ENCODE measurements at places on chromosomes 12 and 14.

- no peak for DNase-seq
These were observed 105.4 kb downstream of the ALX1 start for GRCh38 chr12:85385406-85385805.

DNA sequence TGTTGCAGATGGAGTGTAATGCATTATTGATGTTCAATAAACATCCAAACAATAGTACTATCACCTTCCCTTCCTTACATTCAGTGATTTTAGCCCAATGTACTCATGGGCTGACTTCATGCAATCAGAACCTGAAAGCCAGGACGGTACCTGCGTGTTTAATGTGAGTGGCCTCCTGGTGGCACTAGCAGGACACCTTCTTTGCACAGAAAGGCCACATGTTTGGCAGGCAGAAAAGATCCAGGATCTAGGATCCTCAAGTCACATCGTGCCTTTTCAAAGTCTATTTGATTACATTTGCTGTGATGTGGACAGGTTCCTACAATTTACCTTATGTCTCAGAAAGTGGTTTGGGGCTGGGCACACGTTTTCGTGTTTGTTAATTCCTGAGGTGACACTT, 82.9 kb downstream of the NEDD1 start:
- DNase-seq: no peak

DNA sequence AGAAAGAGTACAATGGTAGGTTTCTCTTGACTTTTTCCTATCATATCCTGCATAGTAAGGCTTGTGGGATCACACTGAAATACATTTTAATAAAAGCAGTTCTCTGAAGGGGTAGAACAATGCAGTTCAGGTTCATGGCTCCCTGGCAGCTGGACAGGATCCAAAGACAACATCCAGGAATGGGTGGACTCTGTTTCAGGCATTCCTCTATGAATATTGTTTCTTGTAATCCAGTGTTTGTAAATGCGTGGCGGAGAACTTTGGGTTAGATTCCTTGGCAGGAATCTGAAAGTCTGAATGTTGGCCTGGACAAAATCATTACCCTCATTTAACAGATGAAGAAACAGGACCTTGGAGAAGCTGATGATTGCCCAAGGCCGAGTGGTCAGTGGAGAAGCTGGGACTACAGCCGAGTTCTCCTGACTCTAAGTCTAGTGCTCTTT, 43.5 kb downstream of the SYNE2 start:
- DNase-seq: peak; percentile 97

- DNase-seq: no peak
These were observed 898 bp downstream of the SDSL start for GRCh38 chr12:113422886-113423669.

- DNase-seq: peak; percentile 39
These were observed 573 bp downstream of the CKB start for GRCh38 chr14:103521951-103522563.

GRCh38 chr12:22042976-22043669, 2.9 kb upstream of the CMAS start:
- no peak for DNase-seq

- DNase-seq: no peak
These were observed 5.8 kb upstream of the EGLN3 start for GRCh38 chr14:33956640-33957039.

DNA sequence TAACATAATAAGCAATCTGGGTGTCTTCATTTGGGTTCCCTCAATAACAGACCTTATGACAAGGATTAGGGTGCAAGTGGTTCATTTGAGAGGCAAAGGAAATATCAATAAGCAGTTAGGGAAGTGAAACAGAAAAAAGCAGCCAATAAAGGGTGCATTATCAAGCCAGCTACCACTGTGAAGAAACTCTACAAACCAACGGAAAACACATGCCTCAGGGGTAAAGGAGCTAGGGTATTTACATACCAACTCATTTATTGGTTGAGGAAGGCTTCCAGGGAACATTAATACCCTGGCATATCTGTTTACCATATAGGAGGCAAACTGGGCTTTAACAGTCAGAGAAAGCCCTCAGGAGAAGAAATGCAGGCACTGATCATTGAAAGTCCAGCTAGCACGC, 22.7 kb upstream of the IFNG-AS1 start:
- no peak for DNase-seq

- DNase-seq: peak; percentile 12
These were observed 79.2 kb downstream of the B4GALNT3 start for GRCh38 chr12:538731-539539.

DNA sequence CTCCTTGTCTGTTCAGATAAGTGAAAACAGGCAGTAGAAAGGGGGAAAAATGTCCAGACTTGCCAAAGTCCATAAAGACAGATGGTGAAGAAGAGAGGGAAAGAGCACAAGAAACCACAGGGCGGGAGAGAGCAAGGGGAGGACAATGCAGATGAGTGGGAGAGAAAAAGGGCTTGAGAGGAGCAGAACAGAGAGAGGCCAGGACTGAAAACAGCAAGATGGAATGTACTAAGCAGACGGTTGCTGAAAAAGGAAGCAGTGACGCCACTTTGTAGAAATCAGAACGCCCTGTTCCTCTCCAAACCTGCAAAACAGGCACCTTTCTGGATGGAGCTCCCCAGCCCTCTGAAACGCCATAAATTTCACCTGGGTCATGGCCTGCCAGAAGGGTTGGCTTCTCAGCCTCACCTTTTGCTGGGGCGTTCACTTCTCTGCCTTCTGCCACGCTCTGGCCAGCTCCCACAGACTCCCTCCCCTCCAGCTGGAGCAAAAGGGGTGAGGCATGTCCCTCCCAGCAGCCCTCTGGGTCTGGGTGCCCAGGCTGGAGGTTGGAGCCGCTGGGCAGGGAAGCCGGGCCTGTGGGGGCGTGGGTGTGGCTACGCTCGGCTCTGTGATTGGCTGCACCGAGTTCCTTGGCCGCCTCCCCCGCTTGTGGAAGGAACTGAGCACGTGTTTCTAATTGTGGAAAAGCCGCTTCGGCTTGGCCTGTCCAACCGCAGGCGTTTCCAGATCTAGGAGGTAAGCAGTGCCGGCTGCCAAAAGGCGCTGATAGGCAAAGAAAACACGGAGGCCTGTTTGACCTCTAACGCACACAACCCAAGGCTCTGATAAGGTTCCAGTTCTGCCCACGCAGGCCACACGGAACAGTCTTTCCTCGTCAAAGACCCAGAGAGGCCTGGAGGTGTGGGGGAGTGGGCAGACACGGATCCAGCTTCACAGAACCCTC, 29.3 kb downstream of the SLC7A8 start:
- peak; percentile 93 for DNase-seq

- DNase-seq: peak; percentile 75
These were observed 151.5 kb upstream of the SLC38A2 start for GRCh38 chr12:46523863-46524770.

DNA sequence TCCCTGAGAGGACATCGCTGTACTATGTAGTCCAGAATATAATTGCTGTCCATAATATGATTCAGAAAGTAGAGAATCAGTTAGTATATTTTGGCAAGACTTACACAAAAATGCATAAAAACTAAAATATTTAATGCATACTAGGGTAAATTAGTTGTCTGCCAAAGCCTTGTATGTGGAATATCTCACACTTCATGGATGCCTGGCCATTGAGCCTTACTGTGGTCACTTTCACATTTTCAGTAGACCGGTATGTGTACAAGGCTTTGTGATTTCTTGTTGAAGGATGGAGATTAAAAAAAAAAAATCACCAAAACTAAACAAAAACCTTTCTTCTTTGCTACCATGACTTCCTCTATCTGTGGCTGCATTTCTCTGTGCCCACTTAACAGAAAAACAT, 197.3 kb upstream of the DDHD1 start:
- DNase-seq: no peak

DNA sequence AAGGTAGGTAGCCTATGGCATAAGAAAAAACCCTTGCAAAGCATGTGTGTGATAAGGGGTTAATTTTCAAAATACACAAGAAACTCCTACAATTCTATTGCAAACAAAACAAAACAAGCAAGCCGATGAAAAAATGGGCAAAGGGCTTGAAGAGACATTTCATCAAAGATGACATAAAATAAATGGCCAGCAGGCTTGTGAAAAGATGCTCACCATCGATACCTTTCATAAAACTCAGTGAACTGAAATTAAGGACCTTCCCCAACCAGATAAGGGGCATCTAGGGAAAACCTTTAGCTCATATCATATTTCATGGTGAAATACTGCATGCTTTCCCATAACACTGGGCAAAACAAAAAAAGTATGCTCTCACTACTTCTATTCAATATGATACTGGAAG, 131.2 kb downstream of the PPM1H start:
- DNase-seq: no peak

- DNase-seq: no peak
These were observed 166.6 kb upstream of the BCL2L14 start for GRCh38 chr12:11904124-11904523.

DNA sequence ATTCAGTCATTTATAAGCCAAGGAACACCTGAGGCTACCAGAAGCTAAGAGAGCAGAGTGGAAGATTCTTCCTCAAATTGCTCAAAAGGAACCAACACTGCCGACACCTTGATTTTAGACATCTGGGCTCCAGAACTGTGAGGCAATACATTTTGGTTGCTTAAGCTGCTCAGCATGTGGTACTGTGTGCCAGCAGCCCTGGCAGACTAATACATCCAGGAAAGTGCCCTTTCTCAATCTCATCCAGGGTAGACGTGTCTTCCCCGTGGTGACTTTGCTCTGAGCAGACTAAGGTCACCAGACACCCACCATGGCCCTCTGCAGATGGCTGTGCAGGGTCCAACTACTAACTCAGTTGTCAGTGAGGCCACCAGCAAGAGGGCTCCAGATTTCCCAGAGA, 122.8 kb downstream of the VRK1 start:
- DNase-seq: peak; percentile 10

DNA sequence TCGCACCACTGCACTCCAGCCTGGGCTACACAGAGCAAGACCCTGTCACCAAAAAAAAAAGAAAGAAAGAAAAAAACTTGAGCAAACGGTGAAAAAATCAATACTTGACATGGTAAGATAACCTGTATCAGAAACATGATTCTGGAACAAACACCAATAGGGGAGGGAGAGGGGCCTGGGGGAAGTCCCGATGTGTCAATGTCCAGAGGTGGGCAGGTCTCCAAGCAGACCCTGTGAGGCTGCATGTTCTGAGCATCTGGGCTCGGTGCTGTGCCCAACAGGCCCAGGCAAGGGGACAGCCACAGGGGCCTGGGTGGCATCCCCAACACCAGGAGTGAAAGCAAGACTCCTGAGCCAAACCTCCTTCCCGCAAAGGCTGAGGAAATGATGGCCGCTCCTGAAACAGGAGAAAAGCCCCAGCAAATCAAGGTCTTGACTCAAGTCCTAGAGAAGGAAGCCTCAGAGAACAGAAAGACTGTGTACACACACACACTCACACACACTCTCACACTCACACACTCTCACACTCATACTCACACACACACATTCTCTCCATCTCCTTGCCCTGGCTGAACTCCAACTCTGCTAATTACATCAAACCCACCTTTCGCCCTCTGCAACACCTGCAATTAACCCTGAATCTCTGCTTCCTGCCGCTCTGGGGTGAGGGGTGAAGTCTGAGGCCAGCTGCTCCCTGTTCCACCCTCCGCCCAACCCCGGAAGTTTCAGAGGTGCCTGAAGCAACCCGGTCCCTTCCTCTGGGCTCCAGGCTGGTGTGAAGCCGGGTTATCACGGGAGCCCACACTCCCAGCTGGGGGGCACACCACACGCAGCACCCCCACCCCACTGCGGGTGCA, 20.4 kb downstream of the CCDC88C start:
- DNase-seq: no peak

GRCh38 chr12:104736307-104736706, 221.8 kb downstream of the SLC41A2 start:
- peak; percentile 97 for DNase-seq

GRCh38 chr14:71752111-71752738, 180.0 kb upstream of the RGS6 start:
- no peak for DNase-seq

GRCh38 chr12:49138587-49138986, 7.4 kb upstream of the TUBA1B start:
- no peak for DNase-seq

- no peak for DNase-seq
These were observed 2.9 kb downstream of the SPX start for GRCh38 chr12:21528953-21529352.

GRCh38 chr14:26282578-26282977, 315.3 kb downstream of the NOVA1 start:
- no peak for DNase-seq

DNA sequence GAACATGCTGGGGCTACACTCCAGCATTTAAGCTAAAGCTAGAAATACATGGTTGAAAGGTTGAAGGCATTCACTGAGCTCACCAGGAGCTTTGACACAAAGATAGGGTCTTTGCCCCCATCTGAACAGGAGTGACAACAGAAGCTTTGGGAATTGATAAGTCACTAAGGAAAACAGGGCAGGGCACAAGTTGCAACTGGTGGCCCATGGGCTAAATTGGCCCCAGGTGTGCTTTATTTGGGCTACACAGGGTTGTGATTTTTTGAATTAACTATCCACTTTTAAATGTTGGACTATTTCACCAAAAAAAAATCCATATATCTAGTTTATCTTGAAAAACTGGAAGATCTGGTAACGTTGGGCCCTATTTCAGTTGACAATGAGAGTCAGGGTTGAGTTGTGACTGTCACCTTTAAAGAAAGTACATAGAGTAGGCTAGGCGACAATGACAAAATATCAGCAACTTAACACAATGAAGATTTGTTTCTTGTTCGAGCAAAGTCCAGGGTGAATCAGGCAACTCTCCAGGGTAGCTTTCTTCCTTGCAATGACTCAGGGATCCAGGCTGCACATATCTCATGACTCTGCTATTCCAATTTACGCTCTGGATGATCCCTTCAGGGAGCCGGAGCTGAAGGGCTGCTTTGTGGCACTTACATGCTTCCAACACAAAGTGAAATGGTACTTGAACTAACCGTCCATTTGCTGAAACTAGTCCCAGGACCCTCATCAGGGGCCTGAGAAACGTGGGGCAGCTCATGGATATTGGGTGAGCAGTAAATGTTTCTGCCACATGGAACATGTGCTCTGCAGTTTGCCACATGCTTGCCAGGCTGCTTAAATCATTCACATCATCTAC, 13.3 kb upstream of the EIF4B start:
- no peak for DNase-seq

DNA sequence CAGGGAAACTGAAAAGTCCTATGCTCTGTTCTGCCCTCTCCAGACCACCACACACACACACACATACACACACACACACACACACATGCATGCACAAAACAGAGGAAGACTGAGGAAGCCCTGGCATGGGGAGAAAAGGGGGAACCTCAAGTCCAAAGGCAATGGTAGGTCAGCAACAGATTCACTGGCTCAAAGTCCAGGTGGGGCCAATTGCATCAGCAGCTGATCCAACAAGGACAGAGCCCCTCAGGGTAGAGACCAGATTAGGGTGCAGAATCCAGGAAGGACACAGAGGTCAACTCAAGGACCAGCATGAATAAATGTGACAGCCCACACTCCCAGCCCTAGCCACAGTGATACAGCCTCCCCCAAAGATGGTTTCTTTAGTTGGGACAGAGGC, 425.0 kb upstream of the SOX5 start:
- no peak for DNase-seq

GRCh38 chr12:106046301-106046846, 92.4 kb downstream of the NUAK1 start:
- DNase-seq: no peak

- no peak for DNase-seq
These were observed 20.9 kb upstream of the ATP5MC2 start for GRCh38 chr12:53696655-53697331.

GRCh38 chr14:100533656-100534485, 53.3 kb downstream of the BEGAIN start:
- no peak for DNase-seq

Data from adipocyte (in vitro differentiated cells).